ENCODE measurements at places on chromosomes 16 and 17.
A peak's percentile ranks its signal among the peaks of the same experiment; 100 is the strongest.

DNA sequence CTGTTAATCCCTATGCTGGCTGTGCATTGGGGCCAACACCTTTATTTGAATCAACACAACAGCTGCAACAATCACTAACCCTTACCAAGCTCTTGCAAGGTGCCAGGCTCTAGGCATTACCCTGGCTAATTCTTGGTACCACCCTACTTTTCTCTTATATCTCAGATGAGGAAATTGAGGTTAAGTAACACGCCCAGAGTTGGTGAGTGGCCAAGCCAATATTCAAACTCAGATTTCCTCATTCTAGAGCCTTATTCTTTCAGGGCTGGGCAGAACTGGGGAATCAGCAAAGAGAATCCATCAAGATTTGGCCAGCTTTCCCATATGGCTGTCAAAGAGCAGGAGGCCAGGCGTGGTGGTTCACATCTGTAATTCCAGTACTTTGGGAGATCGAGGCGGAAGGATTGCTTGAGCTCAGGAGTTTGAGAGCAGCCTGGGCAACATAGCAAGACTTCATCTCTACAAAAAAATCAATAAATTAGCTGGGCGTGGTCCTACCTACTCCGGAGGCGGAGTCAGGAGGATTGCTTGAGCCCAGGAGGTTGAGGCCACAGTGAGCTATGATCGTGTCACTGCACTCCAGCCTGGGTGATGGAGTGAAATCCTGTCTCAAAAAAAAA, 23.7 kb downstream of the ARSG start:
- H3K36me3 ChIP-seq = no peaks in the 10 kb centered on the region
- peak overlapping the region; percentile 1 for H3K27ac ChIP-seq
- H3K27me3 ChIP-seq = no peaks in the 10 kb centered on the region

- H3K36me3 ChIP-seq = peaks cover 18% of the 10 kb centered on the region
- peaks cover 5% of the 10 kb centered on the region for H3K4me1 ChIP-seq
- no peak for DNase-seq
- peak overlapping the region; percentile 96 for H3K4me3 ChIP-seq
- peak overlapping the region; percentile 74 for H3K27ac ChIP-seq
- no peaks in the 10 kb centered on the region for H3K27me3 ChIP-seq
Observed at GRCh38 chr16:30395992-30396585, 869 bp downstream of the ZNF48 start.

DNA sequence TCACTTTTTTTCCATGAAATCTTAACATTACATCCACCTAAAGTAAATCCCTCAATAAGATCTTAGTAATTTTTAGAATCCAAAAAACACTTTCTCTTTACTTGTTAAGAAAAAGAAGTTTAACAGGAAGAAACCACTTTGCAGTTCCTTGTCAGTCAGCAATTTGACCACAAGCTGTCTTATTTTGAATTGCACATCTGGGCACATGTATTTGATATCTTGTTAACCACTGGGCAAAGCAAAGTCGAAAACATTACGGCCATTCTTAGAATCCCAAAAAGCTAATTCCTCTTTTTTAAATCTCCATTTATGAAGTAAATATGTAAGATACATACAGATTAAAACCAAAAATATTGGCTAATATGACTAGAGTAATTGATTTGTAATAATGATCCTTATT, 1.1 kb downstream of the ABCA10 start:
- H3K27me3 ChIP-seq = no peaks in the 10 kb centered on the region
- no peak for DNase-seq
- H3K27ac ChIP-seq = peak overlapping the region; percentile 17
- H3K4me1 ChIP-seq = no peaks in the 10 kb centered on the region

DNA sequence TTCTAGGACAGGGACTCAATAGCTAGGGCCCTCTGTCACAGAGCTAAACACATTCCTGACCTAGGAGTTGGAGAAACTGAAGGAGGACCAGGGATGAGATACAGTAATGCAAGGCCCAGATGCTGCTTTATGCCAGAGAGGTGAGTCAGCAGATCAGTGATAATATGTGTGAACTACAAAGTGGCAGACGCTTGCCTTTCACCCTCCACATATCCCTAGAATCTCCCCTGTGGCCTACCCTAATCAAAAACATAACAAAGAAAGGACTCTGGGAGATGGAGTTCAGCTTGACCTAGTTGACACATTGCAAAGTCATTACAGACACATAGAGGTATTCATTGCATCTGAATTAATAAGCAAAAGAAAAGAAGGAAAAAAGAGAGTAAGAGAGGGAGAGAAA, 417.6 kb upstream of the DYNLRB2 start:
- no peaks in the 10 kb centered on the region for H3K36me3 ChIP-seq
- no peak overlapping the region for H3K4me3 ChIP-seq
- no peaks in the 10 kb centered on the region for H3K4me1 ChIP-seq
- no peak for DNase-seq
- H3K27me3 ChIP-seq = no peaks in the 10 kb centered on the region
- H3K27ac ChIP-seq = no peak overlapping the region

GRCh38 chr17:65626451-65626850, 65.0 kb upstream of the AXIN2 start:
- H3K4me1 ChIP-seq = peaks cover 35% of the 10 kb centered on the region
- DNase-seq = no peak
- no peaks in the 10 kb centered on the region for H3K27me3 ChIP-seq
- H3K36me3 ChIP-seq = no peaks in the 10 kb centered on the region
- no peak overlapping the region for H3K27ac ChIP-seq

- peaks cover 52% of the 10 kb centered on the region for H3K4me1 ChIP-seq
- no peak for DNase-seq
- no peaks in the 10 kb centered on the region for H3K36me3 ChIP-seq
- no peak overlapping the region for H3K4me3 ChIP-seq
- H3K27ac ChIP-seq = no peak overlapping the region
- H3K27me3 ChIP-seq = no peaks in the 10 kb centered on the region
Observed at GRCh38 chr16:53896722-53897121, 192.8 kb downstream of the FTO start.

- H3K4me3 ChIP-seq = no peak overlapping the region
- no peaks in the 10 kb centered on the region for H3K36me3 ChIP-seq
- H3K27ac ChIP-seq = no peak overlapping the region
- no peaks in the 10 kb centered on the region for H3K27me3 ChIP-seq
- DNase-seq = no peak
Observed at GRCh38 chr17:61617330-61617729, 26.3 kb upstream of the NACA2 start.

GRCh38 chr17:59027750-59028149, 78.9 kb downstream of the TRIM37 start:
- no peaks in the 10 kb centered on the region for H3K36me3 ChIP-seq
- H3K4me3 ChIP-seq = no peak overlapping the region
- no peaks in the 10 kb centered on the region for H3K27me3 ChIP-seq
- DNase-seq = no peak
- no peaks in the 10 kb centered on the region for H3K4me1 ChIP-seq
- no peak overlapping the region for H3K27ac ChIP-seq

DNA sequence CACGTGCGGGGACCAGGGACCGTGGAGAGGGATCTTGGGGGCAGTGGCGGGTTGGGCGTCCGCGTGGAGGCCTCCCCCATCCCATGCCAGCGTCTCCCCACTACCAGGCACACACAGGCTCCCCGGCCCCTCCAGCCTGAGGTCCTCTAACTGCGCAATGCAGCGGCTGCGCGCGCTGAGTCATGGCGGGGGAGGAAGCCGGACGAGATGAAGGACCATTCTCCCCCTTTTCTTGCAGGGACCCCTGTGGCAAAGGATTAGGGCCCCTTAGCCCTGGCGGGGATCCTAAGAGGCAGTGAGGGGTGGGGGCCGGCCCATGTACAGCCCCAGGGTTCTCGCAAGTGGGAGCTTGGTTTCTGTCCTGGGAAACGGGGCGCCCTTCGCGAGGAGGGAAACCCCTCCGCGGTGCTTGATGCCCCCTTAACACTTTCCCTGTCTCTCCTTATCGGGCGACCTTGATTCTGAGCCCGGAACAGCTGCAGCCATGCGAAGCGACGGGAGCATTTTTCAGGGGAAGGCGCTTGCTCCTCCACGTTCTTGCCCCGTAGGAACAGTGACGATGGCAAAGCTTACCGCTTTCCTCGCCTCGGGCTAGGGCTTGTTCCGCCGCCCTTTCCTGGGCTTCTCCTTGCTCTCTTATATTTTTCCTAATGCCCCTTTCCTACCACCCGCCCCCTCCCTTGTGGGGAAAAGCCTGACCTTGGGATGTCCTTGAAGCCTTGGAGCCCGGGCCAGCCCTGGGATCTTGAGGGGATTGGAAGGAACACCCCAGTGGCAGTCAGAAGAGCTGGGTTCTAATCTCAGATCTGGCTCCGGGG, 592 bp downstream of the ALDOA start:
- H3K4me1 ChIP-seq = peaks cover 47% of the 10 kb centered on the region
- H3K27ac ChIP-seq = peak overlapping the region; percentile 100
- peaks cover 44% of the 10 kb centered on the region for H3K36me3 ChIP-seq
- no peak for DNase-seq

GRCh38 chr16:46762583-46762982, 14.4 kb upstream of the MYLK3 start:
- H3K36me3 ChIP-seq = no peaks in the 10 kb centered on the region
- no peaks in the 10 kb centered on the region for H3K27me3 ChIP-seq
- H3K4me3 ChIP-seq = no peak overlapping the region
- DNase-seq = no peak
- H3K4me1 ChIP-seq = no peaks in the 10 kb centered on the region

DNA sequence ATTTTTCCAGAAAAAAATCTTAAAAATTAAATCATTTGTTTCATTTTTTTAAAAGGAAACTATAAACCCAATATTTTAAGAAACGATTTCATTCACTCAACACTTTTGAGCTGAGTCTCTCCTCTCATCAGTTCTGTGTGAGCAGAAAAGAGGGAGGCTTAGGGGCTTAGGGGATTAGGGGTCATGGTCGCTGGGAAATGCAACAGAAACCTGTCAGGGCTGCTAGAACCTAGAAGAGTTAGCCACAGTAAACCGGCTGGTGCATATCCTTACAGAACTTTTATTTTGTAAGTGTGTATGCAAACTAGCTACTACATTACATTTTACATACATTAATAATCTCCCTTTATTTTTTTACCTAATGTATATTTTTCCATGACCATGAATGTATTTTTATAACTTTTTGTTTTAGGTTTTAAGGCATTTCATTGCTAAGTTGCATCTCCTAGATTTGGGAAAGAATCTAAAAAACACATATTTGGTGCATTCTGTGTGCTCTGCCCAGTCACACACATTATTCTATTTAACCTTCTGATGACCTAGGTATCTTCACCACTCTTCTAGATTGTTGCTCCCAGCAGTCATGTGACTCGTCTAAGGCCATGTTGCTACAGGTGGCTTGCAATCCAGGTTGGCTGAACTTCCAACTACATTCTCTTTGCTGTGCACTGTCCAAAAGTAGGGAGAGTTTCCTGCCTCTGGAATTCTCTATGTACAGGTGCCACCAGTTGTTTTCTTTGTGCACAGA, 24.4 kb downstream of the TBC1D3B start:
- peaks cover 11% of the 10 kb centered on the region for H3K4me1 ChIP-seq
- H3K36me3 ChIP-seq = no peaks in the 10 kb centered on the region
- DNase-seq = no peak

DNA sequence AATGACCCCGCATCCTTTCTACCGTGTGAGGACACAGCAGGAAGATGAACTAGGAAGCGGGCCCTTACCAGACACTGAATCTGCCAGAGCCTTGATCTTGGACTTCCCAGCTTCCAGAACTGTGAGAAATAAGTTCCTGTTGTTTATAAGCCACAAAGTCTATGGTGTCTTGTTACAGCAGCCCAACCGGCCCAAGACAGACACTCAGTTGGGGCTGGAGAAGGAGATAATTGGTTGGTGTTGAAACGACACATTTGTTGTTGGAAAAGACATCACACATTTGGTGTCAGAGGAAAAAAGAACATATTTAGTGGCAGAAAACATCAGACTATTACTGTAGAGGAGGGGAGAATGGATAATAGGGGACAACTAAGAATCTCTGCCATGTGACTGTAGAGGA, 122.3 kb upstream of the SEC14L1 start:
- H3K4me3 ChIP-seq = no peak overlapping the region
- no peak overlapping the region for H3K27ac ChIP-seq
- H3K36me3 ChIP-seq = no peaks in the 10 kb centered on the region
- no peaks in the 10 kb centered on the region for H3K27me3 ChIP-seq
- no peak for DNase-seq

DNA sequence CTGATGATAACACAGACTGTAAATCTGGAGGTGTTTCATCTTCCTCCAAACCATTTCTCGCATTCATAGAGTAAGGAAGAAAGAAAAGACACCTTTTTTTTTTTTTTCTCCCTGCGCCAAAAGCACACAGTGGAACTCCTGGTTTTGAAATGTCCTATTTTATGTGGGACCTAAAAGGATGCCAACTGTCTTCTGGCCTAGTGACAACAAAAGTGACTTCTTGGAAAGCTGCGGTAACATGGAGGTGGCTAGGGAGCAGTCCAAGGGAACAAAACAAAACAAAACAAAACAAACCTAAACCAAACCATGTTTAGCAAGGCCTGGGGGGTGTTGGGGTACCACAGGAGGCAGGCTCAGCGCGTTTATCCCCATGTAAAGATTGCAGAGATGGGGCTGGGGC, 174.8 kb downstream of the XYLT1 start:
- no peak for DNase-seq
- peaks cover 23% of the 10 kb centered on the region for H3K4me1 ChIP-seq
- H3K4me3 ChIP-seq = no peak overlapping the region
- H3K36me3 ChIP-seq = no peaks in the 10 kb centered on the region
- H3K27me3 ChIP-seq = no peaks in the 10 kb centered on the region

- H3K36me3 ChIP-seq = no peaks in the 10 kb centered on the region
- peak within 1 kb of the TSS; percentile 47 for H3K4me3 ChIP-seq
- no peaks in the 10 kb centered on the region for H3K27me3 ChIP-seq
- H3K4me1 ChIP-seq = peaks cover 7% of the 10 kb centered on the region
Observed at GRCh38 chr16:22161999-22162655, at the start of gene SDR42E2. Gene SDR42E2 (plus strand): TSS chr16:22162506. CDS start chr16:22165583, 3,077 bp downstream.

GRCh38 chr16:14283786-14284185, 212.7 kb downstream of the MRTFB start:
- H3K4me3 ChIP-seq = no peak overlapping the region
- no peaks in the 10 kb centered on the region for H3K27me3 ChIP-seq
- H3K4me1 ChIP-seq = peaks cover 22% of the 10 kb centered on the region
- DNase-seq = no peak
- no peaks in the 10 kb centered on the region for H3K36me3 ChIP-seq

DNA sequence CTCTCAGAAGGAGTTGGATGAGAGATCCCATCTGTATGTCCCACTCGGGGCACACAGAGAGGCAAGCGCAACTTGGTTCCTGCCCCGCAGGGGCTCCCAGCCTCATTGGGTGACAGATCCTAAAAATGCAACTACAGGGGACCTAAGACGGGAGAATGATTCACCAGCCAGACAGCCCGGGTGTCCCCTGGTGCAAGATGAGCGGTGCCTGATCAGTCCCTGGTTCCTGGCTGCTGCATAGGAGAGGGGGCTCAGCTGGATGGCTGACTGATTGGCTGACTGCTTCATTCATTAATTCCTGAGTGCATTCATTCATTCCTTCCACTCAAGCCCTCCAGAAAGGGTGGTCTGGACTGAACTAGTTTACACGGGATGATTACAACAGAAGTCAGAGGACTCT, 22.0 kb downstream of the WNT3 start:
- no peak for DNase-seq
- H3K36me3 ChIP-seq = no peaks in the 10 kb centered on the region
- H3K4me3 ChIP-seq = no peak overlapping the region
- H3K27me3 ChIP-seq = no peaks in the 10 kb centered on the region

- H3K4me1 ChIP-seq = peaks cover 54% of the 10 kb centered on the region
- H3K4me3 ChIP-seq = no peak overlapping the region
- H3K36me3 ChIP-seq = no peaks in the 10 kb centered on the region
- H3K27ac ChIP-seq = peak overlapping the region; percentile 92
- H3K27me3 ChIP-seq = no peaks in the 10 kb centered on the region
- no peak for DNase-seq
Observed at GRCh38 chr17:62625184-62625869, 2.1 kb upstream of the MRC2 start.
